ENCODE measurements at places on chromosomes 2 and 18.

DNA sequence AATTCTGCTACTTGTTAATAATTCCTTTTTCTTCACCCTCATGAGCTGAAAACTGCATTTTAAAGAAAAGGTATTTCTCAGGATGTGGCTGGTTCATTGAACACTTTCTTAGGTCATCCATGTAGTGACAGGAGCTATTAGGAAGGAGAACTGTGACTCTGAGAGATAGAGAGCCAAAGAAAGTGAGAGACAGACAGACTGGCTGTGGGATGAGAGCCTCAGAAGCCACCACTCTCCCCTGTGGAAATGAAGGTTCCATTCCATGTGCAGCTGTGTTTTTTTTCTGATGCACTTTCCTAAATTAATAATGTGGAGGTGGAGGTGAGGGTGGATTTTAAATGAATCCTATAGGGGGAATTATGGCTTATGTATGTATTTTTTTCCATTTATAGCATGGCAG lies 113.3 kb downstream of the FAM210A start:
- no peak for DNase-seq

GRCh38 chr2:211745295-211746097 lies 793.1 kb downstream of the ERBB4 start:
- DNase-seq: no peak

- no peak for DNase-seq
Measured at GRCh38 chr2:10126632-10127026, 4.1 kb downstream of the RRM2 start.

GRCh38 chr2:151157000-151157735 lies 104.5 kb downstream of the RBM43 start:
- DNase-seq: no peak

GRCh38 chr2:237159006-237159911 lies 73.6 kb downstream of the COPS8 start:
- DNase-seq: no peak

GRCh38 chr2:42973726-42974125 lies 181.3 kb upstream of the HAAO start:
- DNase-seq: no peak

- DNase-seq: no peak
Measured at GRCh38 chr2:55118643-55119083, 68.4 kb upstream of the RTN4 start.

GRCh38 chr2:130288467-130289403 lies 54.0 kb upstream of the IMP4 start:
- no peak for DNase-seq

GRCh38 chr2:177810906-177811305 lies 261.7 kb downstream of the PDE11A start:
- DNase-seq: no peak

DNA sequence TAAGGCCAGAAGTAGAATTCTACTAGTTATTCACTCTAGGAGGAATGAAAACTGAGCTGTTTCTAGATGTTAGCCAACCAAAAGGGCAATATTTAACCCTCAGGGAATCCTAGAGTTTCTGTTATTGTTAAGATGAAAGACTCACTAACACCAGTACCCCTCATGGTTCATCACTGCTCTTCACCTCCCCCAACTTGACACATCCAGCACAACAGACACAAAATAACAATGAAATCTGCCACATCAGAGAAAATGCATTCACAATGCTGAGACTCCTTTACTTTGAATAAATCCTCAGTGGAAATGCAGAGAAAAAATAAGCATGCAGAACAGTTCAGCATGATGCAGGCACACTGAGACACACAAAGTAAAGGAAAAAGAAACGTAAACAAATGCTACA lies 111.3 kb downstream of the RIF1 start:
- DNase-seq: no peak

DNA sequence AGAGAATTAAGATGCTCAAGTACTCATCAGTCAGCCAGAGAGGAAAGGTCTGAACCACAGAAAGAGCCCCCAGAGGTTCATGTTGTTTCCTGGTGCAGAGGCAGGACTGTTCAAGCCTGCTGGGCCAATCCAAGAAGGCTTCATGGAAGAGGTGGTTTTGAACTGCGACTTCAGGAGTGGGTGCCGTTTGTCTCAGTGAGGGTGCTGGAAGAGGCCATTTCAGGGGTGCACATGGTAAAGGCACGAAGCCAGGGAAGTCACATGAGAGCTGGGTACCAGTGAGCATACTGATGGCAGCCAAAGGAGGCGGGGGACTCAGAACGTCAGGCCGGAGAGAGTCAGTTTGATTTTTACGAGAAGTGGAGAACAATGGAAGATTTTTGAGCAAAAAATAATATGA lies 55.5 kb downstream of the EMILIN2 start:
- no peak for DNase-seq

GRCh38 chr18:22723773-22724172 lies 209.4 kb upstream of the RBBP8 start:
- no peak for DNase-seq

DNA sequence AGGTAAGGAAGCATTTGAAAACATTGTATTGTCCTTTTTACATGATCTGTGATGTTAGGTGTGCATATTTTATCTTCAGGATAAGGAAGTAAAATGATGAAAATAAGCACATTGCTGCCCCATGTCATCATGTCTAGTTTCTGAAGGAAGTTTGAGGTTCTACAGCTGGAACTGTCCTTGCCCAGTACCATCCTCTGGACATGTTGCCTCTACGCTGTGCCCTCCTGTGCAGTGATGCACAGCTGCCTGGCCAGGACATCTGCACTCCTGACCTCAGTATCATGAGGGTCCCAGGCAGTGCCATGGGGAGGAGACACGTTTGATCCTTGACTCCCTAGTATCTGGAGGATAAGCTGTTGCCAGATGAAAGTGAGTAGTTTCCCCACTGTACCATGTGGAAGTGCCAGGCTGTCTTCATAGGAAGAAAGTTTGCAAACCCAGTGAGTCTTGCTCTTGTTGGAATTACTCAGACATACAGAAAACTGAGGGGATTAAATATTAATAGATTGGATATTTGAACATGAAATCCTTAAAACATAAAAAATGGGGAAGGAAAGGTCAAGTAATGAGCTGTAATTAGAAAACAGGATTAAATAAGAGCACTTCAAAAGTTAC lies 9.5 kb downstream of the ALKAL2 start:
- DNase-seq: no peak

GRCh38 chr2:94947097-94948016 lies 76.1 kb downstream of the TEKT4 start:
- no peak for DNase-seq

- no peak for DNase-seq
Measured at GRCh38 chr2:71006955-71007799, 12.5 kb upstream of the TEX261 start.

- no peak for DNase-seq
Measured at GRCh38 chr2:11177871-11178690, 22.8 kb downstream of the SLC66A3 start.

DNA sequence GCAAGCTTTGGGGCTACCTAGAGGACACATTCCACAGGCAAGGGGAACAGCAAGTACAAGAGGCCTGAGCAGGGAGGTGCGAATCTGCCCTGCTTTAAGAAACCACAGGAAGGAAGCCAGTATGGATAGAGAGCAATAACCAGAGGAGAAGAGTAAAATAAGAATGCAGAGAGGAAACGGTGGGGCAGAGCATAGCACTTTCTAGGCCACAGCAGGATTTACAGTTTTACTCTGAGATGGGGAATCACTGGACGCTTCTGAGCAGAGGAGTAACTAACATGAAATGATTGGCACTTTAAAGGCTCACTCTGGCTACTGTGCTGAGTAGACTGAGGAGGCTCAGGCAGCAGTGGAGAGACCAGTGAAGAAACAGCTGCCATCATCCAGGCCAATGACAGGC lies 23.8 kb downstream of the AAK1 start:
- DNase-seq: no peak

DNA sequence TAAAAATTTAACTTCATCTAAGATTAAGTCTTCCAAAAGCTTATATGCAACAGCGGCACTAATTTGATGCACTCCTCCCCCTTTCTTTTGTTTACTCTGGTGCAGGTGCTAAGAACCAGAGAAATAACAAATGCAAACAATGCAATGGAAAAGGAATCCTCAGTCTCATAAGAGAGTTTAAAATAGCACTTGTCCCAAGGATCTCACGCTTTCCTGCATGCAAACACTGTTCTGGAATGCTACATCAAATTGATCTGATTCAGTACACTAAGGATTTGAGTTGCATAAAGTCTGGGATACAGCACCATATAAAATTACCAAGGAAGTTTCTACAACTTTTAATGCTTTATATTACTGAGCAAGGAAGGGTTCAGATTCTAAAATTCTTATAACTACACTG lies 50.5 kb downstream of the SEPTIN10 start:
- no peak for DNase-seq

- no peak for DNase-seq
Measured at GRCh38 chr2:46171411-46171953, 125.7 kb upstream of the EPAS1 start.

GRCh38 chr2:191789796-191790195 lies 57.1 kb downstream of the CAVIN2 start:
- DNase-seq: no peak

- DNase-seq: no peak
Measured at GRCh38 chr18:26721854-26722564, 143.5 kb downstream of the AQP4 start.

DNA sequence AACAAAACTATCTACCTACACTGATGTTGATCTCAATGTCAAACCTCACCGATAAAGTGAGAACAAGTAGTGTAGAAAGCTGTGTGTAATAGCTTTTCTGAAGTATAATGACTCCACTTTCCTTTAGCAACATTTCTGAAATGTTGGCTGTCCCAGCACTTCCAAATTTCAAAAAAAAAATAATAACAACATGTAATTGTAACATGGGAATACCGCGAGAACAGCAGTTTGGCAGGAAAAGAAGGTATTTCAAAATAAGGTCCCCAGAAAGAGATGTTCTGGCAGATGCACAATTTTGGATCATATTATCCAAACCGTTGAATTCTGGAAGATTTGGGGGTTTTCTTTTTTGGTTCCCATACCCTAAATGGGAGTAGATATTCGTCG lies 352.0 kb downstream of the ARHGAP15 start:
- no peak for DNase-seq

- no peak for DNase-seq
Measured at GRCh38 chr2:24818721-24819167, 25.5 kb downstream of the CENPO start.

GRCh38 chr18:54357082-54357659 lies 487 bp downstream of the STARD6 start:
- DNase-seq: no peak

DNA sequence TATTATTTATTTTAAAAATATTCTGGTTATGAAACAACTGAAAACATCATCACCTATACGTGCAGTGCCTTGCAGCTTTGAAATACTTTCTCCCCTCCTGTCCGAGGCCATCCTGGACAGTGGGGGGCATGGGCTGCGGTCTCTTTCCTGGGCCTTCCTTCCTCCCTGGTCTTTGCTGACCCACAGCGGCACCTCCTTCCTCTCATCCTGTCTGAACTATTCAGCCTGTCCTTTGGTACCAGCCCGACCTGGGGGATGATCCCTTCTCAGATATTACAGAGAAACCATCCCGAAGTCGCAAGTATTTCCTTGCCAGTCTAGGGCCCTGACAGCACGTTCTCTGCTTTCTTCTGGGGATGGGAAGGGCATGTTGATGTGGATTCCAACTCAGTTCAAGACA lies 736.6 kb upstream of the HS6ST1 start:
- DNase-seq: no peak

DNA sequence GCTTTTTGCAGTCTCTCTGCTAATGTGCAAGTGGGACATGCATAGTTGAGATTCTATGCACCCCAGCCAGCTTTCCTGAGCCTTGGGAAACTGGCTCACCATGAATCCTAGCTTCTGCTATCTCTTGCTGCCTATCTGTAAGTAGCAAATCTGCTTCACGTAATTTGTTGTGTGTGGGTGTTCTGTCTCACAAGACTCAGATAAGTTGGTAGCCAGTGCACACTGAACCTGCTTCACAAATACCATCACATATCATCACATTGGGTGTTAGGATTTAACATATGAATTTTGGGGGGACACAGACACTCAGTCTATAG lies 13.9 kb upstream of the VRK2 start:
- DNase-seq: no peak

GRCh38 chr18:40258311-40258710 lies 1696.7 kb upstream of the PIK3C3 start:
- no peak for DNase-seq

- no peak for DNase-seq
Measured at GRCh38 chr2:65708086-65708485, 275.7 kb upstream of the SPRED2 start.

DNA sequence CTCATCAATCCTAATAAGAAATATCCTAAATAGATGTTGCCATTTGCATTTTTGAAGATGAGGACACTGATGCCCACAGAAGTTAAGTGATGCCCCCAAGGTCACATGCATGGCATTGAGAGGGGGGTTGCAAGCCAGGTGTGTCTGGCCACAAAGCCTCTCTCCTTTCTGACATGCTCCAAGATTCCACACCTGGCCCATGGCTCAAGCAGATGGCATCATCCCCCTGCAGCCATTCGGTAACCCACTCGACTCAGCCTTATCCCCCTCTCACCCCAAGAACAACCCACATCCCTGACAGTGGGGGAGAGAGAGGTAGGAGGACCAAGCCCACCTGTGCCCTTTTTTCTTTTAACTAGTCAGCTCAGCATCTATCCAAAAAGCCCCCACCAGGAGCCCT lies 16.5 kb upstream of the TEX51 start:
- no peak for DNase-seq

- DNase-seq: no peak
Measured at GRCh38 chr2:30514848-30515435, 67.9 kb downstream of the LCLAT1 start.

DNA sequence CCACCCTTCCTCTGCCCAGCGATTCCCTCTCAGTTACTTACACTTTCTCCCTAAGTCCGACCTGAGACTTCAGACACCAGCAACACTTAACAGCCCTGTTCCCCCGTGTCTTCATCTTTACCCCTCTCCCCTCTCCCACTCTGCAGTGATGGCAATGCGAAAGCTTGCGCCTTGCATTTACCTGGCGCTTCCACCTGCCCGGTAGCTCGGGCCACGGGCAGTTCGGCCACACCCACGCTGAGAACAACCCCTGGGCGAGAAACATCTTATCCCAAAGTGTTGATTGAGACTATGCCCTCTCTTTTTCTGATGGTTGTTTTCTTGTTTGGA lies 558 bp downstream of the DNAJC10 start:
- DNase-seq: no peak

- DNase-seq: no peak
Measured at GRCh38 chr2:46451131-46451711, 28.1 kb upstream of the TMEM247 start.
